ENCODE measurements at places on chromosomes 4 and X.
A peak's percentile ranks its signal among the peaks of the same experiment; 100 is the strongest.

DNA sequence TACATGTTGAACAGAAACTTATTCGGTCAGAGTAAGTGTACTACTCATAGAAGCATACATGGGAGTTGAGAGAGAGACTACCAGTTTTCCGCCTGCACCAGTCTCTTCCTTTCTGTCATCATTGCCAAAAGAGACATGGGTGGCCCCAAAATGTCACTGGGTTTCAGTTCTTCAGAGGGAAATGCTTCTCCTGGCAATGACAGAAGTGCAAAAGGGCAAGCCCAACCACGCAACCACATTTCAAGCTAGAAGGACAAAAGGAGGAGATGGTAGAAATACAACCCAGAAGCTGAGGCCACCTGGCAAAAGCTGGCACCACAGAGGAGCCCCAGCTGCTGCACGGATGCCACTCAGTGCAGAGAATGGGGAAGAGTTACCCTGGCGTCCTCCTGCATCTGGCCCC, 320.1 kb downstream of the BCOR start:
- DNase-seq = no peak

- no peak for DNase-seq
Measured at GRCh38 chr4:119623025-119623424, 5.6 kb downstream of the PDE5A start.

DNA sequence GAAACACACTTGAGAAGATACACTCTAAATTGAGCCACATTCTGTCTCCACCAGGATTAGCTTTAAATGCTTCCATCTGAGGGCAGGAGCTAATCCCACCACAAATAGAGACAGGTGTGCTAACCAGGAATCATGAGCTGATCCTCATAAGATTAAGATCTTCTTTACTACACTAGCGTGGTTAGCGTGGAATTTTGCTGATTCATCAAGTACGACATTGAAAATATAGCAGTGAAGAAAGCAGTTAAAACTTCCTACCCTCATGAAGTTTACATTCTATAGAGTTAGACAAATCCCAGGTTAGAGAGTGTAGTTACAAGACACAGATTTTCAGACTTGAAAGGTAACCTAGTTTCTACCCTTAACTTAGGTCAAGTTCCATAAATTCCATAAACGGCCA, 5.3 kb upstream of the APELA start:
- DNase-seq = no peak

DNA sequence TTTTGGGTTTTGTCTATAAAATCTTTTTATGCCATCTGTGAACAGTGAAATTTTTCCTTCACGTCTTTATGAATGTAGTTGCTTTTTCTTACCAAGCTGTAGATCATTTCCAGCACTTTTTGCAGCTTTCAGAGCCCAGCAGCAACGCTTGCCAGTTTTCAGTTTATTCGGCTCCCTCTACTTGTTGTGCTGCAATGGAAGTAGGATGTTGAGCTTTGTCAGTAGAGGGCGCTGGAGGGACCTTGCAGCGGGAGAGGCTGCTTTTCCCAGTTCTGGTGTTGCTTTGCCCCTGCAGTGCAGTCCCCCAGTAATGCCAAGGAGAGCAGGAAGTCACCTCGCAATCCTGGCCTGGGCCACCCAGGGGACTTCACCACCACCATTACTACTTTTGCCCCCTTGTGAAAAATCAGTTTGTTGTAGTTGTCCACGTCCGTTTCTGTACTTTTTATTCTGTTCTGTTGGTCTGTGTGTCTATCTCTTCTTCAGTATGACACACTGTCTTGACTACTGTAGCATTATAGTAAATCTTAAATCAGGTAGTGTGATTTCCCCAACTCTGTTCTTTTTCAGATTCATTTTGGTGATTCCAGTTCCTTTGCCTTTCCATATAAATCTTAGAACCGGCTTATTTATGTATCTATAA, 21.8 kb downstream of the CMC4 start:
- no peak for DNase-seq

DNA sequence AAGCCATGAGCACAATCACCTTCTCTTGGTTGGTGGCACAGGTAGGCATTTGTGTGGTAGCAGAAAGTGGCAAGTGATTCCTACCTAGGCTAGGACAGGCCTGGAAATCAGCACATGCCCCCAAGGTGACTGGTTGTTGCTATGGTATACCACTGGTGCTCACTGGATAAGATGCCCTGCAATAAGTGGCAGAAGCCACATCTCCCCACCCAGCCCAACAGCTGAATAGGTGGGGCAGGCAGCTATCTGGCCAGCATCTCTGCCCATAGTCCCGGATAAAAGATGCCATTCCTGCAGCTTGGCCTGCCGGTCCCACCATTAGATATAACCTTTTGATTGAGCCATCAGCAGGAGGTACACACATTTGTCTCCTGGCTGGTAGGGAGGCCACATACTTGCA, 21.1 kb downstream of the AMER1 start:
- DNase-seq = no peak

GRCh38 chrX:78104447-78105176, 564 bp downstream of the PGK1 start:
- no peak for DNase-seq

DNA sequence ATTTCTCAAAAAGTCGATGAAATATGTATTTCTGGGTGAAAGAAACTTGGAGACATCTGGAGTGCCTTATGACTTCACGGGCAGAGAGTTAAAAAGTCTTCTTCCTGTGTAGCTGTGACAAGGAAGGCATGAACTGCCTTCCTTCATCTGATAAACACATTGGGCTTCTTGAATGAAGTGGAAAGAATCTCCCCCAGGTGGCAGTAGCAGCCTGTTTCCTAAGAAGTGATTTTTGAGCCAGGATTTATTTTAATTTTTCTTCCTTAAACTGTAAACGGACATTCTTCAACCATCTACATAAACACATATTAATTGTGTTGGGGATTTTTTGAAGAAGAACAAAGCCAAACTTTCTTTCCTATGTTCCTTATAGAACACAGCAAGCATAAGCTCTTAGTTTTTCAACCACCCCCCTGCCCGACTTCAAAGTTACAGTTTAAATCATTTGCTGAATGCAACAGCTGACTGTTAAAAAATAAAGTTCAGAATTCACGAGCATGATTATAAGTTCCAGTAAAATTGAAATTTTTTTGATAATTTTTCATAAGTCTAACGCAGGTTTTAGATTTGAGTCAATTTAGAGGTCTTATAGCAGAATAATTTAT, 980 bp upstream of the GIMD1 start:
- DNase-seq = no peak

- DNase-seq = no peak
Measured at GRCh38 chr4:24713604-24714003, 81.8 kb upstream of the SOD3 start.

DNA sequence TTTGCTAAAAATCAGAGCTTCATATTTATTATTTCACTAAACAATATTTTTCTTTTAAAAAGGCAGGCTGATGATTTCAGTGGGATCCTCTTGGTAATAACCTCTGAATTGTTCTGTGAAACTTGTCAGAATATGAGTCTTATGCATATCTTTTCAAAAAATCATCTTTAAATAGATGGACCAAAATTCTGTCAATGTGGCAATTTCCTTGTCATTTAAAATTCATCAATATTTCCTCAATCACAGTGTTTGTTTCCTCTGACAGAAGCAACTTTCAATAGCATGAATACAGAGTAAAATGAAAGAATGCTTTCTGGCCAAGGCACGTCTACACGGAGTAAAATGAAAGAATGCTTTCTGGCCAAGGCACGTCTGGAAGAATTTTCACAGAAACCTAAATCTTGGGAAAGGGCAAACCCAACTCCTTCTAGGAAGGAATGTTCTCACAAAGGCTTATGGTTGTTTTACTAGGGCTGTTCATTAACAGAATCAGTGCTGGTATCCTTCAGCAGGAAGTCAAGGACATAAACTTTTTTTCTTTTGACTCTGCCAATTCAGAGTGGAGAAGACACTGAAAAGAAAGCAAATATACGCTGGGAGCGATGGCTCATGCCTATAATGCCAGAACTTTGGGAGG, 99.0 kb upstream of the GPR34 start:
- no peak for DNase-seq

- DNase-seq = no peak
Measured at GRCh38 chr4:82661181-82661992, 99.6 kb upstream of the TMEM150C start.

DNA sequence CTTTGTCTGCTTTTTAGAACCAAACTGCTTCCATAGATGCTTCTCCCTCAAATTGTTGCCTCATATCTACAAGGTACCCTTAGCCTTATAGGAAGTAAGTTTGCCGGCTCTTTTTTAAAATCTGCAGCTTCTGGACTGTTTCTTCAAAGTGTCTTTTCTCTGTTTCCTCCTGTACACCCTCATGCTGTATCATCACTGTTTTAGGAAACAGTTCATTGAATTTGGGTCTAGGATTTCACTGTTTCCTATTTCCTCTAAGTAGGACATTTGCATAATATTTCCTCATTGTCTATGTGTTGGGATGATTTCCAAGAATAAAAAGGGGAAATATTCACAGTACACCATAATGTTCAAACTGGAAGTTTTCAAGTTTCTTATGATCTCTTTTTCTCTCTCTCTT, 43.0 kb downstream of the BANK1 start:
- no peak for DNase-seq

GRCh38 chr4:71141125-71141524, 147.7 kb downstream of the DCK start:
- DNase-seq = no peak

DNA sequence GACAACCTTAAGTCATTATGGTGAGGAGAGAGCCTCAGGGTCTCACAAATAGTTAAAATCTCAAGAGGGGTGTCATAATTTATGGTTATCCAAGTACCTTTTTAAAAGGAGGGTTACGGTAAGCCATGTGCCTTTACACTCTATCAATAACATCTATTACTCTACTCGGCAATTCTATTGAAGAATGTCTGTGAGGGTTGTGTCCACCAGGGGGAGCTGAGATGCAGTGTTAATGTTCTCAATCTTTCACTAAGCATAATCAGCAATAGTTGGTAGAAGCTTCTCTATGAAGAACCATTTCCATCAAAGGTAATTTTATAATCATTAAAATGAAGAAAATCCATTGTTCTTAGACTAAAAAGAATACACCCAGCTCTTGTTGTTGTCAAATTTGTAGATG, 457.4 kb downstream of the CENPC start:
- peak; percentile 10 for DNase-seq

DNA sequence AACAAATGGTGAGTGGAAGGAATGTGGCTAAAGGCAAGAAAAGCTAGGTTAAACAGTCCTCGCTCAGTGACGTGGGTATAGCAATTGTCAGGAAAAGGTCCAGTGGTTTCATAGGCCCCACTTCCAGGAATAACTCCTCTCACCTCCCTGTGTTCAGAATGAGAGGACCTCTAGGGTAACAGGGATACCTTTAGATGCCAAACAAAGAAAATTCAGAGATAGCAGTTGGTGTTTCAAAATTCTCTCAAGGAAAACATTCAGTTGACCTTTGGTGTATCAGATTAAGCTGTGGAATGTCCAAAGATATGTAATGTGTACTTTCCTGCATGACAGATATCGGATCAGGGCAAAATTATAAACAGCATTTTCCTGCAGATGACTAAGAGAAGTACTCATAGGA, 155.9 kb downstream of the ARHGAP6 start:
- no peak for DNase-seq

DNA sequence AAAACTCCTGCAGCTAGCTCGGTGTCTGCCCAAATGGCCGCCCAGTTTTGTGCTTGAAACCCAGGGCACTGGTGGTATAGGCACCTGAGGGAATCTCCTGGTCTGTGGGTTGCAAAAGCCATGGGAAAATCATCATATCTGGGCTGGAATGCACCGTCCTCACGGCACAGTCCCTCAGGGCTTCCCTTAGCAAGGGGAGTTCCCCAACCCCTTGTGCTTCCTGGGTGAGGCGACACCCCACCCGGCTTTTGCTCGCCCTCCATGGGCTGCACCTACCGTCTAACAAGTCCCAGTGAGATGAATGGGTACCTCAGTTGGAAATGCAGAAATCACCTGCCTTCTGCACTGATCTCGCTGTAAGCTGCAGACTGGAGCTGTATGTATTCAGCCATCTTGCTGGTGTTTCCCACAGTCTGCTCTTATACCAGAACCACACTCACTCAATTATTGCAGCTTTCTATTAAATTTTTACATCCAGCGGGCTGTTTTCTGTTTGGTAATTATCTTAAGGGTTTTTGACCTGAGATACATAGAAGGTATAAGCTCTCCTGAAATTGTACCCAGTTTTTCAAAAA, 36.7 kb upstream of the NPNT start:
- DNase-seq = no peak

GRCh38 chr4:5941601-5942000, 48.7 kb upstream of the CRMP1 start:
- no peak for DNase-seq

- no peak for DNase-seq
Measured at GRCh38 chr4:151703401-151703800, 57.4 kb downstream of the GATB start.

DNA sequence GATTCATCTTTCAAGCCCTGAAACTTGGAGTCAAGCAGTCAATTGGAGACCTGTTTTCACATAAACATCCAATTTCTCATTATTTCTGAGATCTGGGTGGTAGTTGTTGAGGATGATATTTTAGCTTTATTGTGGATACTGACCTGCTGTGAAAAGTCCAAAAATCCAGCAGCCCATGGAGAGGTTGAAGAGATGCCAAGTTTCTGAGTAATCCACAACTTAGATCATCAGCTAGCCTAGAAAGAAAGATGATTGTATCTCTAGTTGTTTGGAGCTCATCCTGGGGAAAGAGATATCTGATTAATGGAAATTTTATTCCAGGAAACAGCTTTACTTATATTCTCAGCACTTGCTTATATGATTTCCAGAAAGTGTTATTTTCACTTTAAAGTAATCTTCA, 48.6 kb upstream of the DCX start:
- no peak for DNase-seq

DNA sequence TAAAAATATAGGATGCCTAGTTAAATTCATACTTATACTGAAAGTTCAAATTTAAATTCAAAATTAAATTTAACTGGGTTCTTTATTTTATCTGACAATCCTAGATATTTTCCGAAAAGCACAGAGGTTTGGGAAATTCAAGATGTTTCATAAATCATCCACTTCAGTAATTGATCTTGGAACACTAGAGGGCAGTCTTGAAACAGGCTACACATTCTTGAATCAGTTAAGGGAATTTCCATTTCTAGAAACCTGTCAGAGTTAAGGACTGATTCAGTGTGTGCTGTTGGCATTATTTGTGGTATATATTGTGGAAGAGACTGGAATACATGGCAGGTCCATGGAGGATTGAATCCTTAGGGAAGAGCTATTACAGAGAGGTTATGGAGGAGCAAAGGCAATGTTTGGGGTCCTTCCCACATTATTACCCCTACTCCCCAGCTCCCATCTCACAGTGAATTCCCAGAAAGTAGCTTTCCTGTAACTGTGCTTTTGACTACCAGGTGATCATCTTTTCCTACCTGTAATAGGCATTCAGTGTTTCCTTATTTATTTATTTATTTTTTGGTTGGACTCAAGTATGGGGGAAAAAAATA, 92.9 kb downstream of the EGF start:
- no peak for DNase-seq

- no peak for DNase-seq
Measured at GRCh38 chr4:5990446-5991160, 27.6 kb downstream of the C4orf50 start.

- no peak for DNase-seq
Measured at GRCh38 chr4:135775909-135776308, 1574.3 kb upstream of the PABPC4L start.

All from activated CD8-positive, alpha-beta memory T cell treated with anti-CD3 and anti-CD28 coated beads for 1 hour (primary cell).